ENCODE measurements at places on chromosomes 2 and 18. TPM values are rescaled to one million over a fixed set of nuclear protein-coding genes. Genes with fewer than 3 reads are reported as not detected.

DNA sequence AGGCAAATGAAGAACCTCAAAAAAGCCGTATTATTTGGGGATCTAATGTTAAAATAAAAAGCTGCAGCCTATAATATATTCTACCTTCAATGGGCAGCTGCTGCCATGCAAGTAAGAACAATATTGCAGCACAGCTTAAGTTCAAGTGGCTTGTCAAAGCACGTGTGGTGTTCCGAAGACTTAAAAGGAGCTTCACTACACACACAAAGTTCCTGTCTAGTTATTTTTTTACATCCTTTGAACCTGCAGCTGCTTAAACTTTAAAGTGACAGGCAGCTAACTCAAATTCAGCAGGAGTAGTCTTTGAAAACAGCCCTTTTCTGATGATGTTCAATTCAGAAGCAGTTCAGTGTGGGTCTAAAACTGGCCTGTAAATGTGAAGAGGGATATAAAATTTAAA lies 85.8 kb upstream of the XIRP2 start:
- DNase-seq: no peak

Gene PTPN4
- total RNA-seq: 44.1 TPM

- no peak for DNase-seq
Measured at GRCh38 chr2:113225263-113226259, 51.8 kb downstream of the PSD4 start.

Gene CRACDL
- 7.4 TPM for total RNA-seq

- peak; percentile 96 for DNase-seq
Measured at GRCh38 chr2:240991378-240992263, 6.8 kb upstream of the SNED1 start.

Gene ICOS
- not detected for total RNA-seq

DNA sequence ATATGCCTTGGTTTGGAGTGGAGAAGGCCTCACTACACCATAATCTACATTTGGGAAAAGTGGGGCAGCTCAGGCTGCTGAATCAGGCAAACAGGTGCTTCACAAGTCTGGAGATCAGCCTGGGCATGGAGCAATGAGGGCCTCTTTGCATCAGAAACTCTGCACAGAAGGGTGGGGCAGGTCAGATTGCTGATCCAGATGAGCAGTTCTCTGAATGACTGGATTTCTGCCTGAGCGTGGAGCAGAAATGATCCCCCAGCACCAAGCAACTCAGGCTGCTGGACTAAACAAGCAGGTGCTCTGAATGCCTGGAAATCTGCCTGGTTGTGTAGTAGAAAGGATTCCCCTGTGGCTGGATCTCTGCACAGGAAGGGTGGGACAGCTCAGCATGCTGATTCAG lies 605.3 kb upstream of the ZNF804A start:
- no peak for DNase-seq

DNA sequence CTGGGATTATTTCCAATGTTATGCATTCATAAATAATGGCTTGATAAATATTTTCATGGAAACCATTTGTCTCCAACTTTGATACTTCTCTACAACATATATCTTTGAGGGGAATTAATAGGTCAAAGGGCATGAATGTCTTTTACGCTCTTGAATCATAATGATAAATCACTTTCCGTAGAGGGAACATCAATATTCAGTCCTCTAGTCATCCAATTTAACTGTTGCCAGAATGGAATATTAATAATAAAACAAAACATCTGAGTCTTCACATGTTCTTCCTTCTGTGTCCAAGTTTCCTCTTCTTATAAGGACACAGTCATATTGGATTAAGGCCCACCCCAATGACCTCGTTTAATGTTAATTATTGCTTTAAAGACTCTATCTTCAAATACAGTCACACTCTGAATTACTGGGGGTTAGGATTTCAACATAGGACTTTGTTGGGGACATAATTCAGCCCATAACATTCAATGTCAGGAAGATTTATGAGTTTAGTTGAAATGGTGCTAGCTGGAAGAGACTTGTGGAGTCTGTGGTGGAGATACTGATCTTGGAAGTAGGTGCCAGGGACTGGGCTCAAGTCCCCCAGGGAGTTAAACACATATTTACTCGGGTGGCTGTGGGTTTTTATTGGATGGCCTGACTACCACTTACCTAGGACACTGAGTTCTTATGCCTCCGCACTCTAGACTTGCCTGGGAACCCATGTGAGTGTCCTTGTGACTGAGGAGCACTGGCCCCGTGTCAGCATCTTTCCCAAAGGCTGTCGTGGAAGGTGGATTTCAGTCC lies 85.0 kb upstream of the SEC11C start:
- no peak for DNase-seq

Gene AQP12B
- total RNA-seq: not detected

DNA sequence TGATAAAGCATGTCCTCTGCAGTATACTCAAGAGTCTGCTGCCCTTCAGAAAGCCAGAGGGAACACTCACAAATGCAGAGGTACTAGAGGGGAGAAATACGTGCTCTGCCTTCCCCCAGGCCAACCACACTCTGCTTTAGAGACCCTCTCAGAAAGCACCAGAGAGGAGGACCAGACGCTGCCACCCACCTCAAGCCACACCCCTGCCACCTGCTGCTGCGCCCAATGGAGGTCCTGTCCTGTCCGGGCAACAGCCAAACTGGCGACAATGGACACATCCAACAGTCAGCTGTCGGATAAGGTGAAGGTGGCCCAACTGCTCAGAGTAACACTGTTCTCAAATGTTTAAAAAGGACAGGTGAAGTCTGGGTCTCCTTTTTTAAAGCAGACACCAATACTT lies 44.6 kb downstream of the FAM168B start:
- DNase-seq: no peak

DNA sequence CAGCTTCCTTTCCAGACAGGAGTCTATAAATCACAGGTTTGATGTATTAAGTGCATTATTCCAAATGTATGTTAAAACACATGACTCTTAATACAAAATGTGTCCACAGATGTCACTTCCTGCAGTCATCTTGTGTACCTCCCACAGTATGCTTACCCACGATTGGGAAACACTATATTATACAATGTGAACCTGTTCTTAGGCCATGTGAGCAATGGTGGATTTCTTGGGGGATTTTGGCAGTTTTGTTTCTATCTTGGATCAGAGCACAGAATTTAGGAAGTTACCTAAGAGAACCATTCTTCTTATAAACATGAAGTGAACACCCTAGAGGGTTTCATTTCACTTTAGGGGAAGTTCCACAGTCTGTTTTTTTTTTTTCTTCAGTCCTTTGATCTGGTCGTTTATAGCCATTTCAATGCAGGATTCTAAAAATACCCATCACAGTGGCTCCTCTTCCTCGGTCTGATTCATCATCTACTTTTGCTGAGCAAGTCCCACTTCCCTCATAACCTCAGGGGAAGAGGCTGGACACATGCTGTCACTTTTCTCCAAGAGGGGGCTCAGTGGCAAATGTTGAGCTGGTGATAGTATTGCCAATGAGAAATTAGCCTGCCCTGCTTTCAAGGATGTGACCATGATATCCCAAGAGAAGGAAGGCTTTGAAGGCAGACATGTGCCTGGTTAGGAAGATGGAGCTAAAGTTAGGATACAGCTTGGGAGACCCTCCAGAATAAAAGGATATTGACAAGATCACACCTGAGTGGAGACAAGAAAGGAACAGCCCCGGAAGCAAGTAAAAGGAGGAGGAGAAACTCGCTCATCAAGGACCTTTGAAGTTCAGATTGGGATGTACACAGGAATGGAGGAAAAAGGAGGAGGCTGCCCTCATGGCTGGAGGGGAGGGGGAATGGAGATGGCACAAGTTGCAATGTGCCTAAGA lies 22.6 kb downstream of the PLEK start:
- no peak for DNase-seq

GRCh38 chr2:109720380-109721106 lies 73.6 kb upstream of the RGPD5 start:
- peak; percentile 32 for DNase-seq

GRCh38 chr2:233486778-233487552 lies 79.6 kb downstream of the USP40 start:
- DNase-seq: no peak

DNA sequence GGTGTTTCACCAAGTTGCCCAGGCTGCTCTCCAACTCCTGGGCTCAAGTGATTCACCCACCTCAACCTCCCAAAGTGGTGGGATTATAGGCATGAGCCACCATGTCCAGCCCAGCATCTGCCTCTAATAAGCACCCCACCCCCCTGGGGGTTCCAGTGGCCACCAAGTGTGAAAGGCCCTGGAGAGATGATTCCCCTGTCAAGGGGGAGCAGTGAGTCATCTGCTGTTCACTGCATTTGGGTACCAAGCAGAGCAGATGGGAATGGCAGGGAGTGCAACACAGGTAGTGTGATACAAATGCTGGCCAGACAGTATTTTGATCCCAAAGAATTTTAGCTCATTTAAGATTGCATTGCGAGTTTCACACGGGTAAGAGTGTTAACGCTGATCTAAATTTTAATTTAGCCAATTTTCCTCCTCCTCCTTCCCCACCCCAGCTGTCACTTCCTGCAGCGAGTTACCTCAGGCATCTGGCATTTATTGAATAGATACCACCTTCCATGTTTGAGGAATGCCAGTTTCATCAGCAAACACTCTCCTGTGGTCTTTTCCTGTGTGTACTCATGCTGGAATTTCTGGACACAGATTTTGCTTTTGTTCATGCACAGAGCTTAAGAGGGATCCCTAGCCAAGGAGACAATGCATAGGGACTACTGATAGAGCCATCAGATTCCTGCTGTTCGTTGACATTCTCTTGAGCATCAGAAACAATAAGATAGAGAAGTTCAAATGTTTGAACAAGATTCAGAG lies 32.4 kb upstream of the NCK2 start:
- DNase-seq: no peak

DNA sequence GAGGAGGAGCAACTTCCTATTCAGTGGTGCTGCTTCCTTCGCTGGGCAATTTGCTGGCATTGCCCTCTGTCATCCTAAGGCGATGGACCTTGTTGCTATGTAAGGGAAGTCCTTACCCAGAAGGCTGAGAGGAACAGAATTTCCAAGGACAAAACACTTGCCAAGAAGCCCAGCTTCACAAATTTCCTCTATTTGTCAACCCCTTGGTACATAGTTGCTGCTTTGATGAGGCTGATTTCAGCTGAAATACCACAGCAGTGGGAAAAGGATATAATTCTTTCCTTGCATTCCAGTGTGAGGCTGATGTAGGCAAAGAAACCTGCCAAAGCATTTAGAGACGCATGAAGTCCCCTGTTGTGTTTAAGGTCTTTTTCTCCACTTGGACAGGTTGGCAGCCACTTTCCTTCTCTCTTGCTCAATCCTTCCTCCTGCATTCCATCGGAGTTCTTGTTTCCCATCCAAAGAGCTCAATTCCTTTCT lies 16.4 kb upstream of the ST3GAL5 start:
- no peak for DNase-seq

DNA sequence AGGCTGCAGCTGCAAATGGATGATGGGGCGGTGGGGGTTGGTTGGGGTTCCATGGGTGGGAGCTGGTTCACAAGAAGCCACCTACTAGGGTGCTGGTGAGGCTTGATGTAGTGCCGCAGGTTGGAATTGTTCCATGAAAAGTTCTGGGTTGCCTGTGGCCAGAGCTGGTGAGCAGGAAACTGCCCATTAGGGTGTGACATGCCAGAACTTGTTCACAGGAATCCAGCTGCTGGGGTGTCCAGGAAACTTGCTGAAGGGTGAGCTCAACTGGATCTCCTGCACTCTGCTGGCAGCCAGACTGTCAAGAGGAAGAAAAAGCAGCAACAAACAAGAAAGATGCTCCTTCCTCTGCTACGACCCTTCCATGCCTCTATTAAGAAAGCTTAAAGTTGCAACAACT lies 48.8 kb downstream of the MAP3K20 start:
- no peak for DNase-seq

GRCh38 chr2:240060977-240061591 lies 7.8 kb upstream of the OR6B3 start:
- no peak for DNase-seq

DNA sequence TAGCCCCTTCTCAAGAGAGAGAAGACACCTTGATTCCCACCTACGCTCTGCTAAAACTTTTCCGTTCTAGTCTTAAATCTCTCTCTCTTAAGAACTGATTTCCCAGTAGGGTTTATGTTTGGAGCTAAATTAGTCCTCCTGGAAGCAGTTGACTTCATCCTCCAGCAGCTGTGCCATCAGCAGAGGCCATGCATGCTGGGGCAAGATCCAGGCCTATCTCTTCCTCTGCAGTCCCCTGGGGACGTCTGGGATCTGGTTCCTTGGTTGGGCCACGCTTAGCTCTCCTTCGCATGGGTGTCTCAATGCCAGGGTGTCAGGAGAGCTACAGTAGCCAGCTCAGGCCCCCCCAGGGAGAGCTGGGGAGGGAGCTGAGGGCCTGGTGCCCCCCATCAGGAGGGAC lies 49.7 kb downstream of the HPCAL1 start:
- DNase-seq: no peak

DNA sequence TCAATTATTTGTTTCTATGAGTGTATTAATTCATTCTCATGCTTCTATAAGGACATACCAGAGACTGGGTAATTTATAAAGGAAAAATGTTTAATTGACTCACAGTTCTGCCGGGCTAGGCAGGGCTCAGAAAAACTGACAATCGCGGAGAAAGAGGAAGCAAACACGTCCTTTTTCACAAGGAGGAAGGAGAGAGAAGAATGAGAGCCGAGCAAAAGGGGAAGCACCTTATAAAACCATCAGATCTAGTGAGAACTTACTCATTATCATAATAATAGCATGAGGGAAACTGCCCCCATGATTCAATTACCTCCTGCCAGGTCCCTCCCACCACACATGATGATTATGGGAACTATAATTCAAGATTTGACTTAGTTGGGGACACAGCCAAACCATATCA lies 294.0 kb downstream of the DSC3 start:
- DNase-seq: no peak

DNA sequence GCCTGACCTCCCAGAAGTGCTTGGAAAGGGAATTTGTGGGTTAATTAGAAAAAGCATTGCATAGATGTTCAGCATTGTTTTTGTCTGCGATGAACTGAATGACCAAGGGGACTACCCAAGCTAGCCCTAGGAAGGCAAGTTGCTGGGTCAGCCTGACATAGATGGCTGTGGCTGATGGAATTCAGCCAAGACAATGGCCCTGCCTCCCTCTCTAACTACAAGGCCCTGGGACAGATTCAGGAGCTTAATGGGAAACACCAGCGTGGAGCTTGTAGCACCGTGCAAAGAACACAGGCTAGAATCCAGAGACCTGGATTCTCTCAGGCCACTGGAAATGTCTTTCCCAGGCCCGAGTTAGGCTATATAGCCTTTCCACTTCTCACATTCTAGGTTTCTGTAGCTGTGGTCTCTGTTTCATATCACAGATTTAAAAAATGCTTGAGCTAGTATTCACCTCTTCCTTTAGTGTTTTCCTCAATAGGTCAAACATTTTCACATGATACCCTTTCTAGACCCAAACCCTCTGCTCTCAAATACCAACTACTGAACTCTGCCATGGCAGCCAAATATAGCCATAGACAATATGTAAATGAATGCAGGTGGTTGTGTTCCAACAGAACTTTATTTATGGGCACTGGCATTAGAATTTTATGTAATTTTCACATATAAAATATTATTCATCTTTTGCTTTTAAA lies 294.3 kb upstream of the MEX3C start:
- DNase-seq: no peak

- no peak for DNase-seq
Measured at GRCh38 chr2:204664708-204665121, 119.4 kb downstream of the PARD3B start.

Data from right atrium auricular region (tissue), 2 donors.